Foreskin keratinocyte (primary cell): ENCODE measurements at places on chromosomes 12 and 14. TPM values are rescaled to one million over a fixed set of nuclear protein-coding genes. Genes with fewer than 3 reads are reported as not detected.

GRCh38 chr12:68098939-68099338 is 60.6 kb downstream of the IFNG start:
- no peak for DNase-seq

GRCh38 chr12:124369827-124370378 is 75.0 kb downstream of the RFLNA start:
- DNase-seq = no peak

DNA sequence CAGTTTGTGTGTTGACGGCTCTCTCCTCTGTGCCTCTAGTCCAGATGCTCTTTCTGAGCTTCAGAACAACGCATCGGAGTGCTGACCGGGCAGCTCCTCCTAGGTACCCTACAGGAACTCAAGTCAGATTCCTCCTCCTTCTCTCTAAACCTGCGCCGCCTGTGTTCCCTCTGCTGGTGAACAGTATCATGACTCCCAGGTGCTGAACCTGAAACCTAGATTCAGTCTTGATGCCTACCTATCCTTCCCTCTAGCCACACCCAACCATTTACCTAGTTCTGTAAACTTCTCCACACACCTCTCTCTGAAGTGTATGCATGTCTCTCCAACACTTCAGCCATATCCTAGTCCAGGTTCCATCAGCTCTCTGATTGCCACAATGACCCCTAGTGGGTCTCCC is 112.7 kb downstream of the EFCAB11 start:
- DNase-seq = no peak

DNA sequence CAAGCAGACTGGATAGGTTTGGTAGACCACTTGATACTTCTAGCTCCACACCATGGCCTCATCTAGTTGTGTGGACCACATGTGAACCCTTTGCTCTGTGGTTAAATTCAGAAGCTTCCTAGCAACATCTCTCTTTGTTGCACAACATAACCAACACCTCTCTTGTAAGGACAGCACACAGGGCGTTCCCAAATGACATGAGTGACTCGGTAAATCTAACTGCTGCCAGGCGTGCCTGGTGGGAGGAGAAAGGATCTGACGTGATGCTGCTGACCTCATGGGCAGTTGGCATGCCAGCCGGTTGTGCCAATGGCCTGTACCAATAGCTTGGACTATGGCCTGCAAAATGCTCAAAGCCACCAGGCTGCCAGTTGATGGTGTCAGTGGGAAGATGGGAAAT is 93.8 kb downstream of the CPSF2 start:
- no peak for DNase-seq

DNA sequence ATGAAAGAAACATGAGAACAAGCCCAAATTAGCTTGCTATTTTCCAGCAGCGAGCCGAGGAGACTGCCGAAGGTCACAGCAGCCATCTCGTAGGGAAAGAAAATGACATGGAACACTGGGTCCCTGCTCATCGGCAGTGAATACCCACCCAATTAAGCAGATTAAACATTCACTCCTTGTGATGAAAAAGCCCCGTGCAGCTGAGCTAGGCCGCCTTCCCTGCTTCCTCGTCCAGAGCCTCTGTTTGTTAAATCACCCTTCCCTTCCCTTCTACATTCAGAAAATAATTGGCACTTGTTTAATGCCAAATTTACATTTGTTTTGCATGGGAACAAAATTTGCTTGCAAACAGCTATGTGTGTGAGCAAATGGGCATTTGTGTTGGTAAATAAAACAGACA is 342.5 kb downstream of the RMST start:
- no peak for DNase-seq

DNA sequence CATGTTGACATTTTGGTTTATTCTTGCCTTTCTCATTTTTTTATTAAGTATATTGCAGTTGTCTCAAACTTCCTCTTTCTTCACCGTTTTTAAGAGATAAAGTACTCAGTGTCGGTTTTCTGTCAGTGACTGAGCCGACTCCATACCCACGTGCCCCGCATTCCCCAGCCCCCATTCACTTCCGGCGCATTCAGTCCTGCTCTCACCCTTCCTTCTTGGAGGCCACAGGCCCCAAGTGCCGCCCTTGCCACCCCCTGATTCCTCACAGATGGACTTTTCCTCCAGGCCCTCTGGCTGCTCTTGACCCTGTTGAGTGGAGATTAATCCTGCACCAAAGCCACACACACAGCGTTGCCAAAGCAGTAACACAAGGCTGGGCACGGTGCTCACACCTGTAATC is 19.1 kb upstream of the DNAH10 start:
- no peak for DNase-seq

Gene DNAAF2
- total RNA-seq = 9.9 and 10.3 TPM in 2 replicates

DNA sequence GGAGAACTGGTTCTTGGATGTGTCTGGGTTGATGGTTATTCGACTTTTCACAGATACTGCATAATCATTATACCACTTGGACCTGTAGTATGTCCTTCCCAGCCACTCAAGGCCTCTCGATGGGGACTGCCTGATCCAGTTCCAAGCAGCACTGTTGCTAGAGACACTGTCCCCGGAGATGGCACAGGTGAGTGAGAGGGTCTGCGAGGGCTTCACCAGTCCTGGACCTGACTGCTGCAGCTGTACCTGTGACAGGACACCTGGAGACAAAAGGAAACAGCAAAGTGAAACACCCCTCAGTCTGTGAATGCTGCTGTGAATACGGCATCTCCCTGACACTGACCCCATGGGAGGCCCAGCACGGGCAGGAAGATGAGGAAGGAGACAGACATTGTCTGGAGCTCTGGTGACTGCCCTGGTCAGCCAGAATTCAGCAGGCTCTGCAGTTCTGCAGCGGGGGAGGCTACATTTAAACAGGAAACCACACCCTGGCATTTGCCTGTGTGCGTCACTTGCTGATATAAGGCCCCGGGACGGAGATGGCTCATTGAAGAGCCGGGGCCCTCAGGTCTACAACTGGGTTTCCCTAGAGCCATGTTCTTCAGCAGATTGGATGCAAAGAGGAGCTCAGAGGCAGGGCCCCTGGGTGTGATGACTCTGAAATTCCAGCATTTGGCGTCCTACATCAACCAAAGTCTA is 413.6 kb downstream of the TMEM121 start:
- no peak for DNase-seq

Gene ASPG
- total RNA-seq = 0.11 and 0.14 TPM in 2 replicates

DNA sequence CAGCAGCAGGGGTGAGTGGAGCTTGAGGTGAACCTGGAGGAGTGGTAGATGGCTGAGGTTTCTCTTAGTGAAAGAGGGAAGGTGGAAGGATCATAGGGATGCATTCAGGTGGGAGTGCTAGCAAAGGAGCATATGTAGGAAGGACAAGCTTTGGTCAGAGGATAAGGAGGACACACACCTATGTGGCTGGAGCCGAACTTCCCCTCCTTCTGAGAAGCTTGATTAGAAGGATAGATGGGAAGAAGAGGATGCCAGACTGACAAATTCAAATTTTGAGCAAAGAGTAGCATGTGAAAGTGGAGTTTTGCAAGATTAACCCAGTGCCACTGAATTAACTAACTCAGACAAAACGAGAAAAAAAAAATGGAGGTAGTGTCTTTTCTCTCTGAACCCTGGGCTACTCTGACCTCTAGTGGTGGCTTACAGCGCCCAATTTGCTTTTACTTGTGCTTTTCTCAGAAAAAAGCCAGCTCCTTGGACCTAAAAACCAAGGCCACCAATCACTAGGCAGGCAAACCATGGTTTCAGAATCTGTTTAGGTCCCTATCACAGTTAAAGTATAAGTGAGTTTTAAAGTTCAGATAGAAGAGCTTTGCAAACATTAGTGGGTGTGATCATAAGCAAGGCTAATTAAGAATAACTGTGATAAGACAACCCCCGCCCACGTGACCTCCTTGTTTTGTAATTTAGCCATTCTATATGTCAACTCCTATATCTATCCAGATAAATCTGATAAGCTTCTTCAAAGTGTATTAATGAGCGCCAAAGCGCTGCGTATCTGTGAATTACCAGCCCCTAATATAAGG is 15.5 kb downstream of the EMP1 start:
- DNase-seq = peak; percentile 32

GRCh38 chr12:39327510-39327909 is 115.4 kb downstream of the KIF21A start:
- DNase-seq = no peak

Gene PLBD1
- 2.0 and 3.6 TPM in 2 replicates for total RNA-seq

GRCh38 chr12:130686511-130686991 is 29.5 kb downstream of the RIMBP2 start:
- no peak for DNase-seq

Gene KRT2
- not detected in 2 replicates for total RNA-seq

- no peak for DNase-seq
Observed at GRCh38 chr12:106974511-106974910, 12.4 kb downstream of the MTERF2 start.

Gene VWF
- total RNA-seq = not detected in 2 replicates

- DNase-seq = peak; percentile 15
Observed at GRCh38 chr14:104532191-104532555, 47.4 kb upstream of the C14orf180 start.

Gene TAS2R42
- not detected in 2 replicates for total RNA-seq

Gene ARG2
- 15.8 and 18.2 TPM in 2 replicates for total RNA-seq

DNA sequence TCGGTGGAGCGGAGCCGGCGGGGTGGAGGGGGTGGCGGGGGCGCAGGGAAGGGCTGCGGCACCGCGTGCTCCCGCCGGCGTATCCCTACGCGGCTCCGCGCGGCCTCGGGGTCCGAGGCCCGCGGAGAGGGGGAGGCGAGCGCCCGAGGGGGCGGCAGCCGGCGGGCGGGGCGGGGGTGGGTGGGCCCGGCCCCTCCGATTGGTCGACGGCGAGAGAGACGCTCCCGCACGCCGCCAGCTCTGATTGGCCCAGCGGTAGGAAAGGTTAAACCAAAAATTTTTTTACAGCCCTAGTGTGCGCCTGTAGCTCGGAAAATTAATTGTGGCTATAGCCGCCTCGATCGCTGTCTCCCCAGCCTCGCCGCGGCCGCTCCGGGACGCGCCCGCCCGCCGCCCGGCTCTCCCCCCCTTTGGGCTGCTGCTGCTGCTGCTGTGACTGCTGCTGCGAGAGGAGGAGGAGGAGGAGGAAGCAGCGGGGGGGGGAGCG is at the start of gene FOXG1:
Gene FOXG1 (plus strand): TSS at position 319 of the 487 bp plus-strand sequence. CDS start 493 bp downstream, outside the sequence.
- no peak for DNase-seq

GRCh38 chr12:91249518-91250272 is 67.1 kb upstream of the DCN start:
- DNase-seq = no peak

DNA sequence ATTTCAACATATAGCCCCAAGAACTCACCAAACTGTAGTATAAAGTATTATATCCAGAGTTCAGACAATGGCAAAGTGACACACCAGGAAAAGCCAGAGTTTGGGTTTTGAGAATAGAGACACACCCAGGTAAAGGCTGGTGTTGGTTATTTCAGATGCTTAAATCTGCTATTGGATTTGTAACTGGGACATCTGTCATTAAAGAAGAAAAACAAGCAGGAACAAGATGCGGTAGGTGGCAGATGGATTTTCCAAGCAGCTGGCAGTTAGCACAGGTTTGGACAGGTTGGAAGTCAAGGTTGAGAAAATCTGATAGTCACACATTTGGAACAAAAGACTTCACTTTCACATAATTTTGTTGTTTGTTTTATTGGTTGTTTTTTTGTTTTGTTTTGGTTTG is 14.4 kb upstream of the CDK17 start:
- DNase-seq = peak; percentile 73

- no peak for DNase-seq
Observed at GRCh38 chr14:104294983-104295680, 156.7 kb downstream of the KIF26A start.

Gene BDKRB2
- total RNA-seq = 16.7 and 20.7 TPM in 2 replicates

DNA sequence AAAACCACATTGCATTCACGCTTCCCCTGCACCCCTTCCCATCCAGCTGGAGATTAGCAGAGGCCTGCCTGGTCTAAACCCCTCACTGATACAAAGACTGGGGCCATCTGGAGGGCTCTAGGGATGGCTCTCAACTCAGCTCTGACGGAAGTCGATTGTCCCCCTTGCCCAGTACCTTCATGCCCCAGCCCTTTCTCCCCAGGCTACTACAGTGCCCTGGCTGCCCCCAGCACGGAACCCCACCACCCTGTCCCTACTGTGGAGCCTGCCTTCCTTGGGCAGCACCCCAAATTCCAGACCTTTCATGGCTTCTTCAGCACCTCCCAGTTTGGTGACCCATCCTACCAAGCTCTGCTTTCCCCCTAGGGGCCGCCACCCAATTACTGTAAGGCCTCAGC is 25.6 kb downstream of the ZFP36L1 start:
- no peak for DNase-seq

DNA sequence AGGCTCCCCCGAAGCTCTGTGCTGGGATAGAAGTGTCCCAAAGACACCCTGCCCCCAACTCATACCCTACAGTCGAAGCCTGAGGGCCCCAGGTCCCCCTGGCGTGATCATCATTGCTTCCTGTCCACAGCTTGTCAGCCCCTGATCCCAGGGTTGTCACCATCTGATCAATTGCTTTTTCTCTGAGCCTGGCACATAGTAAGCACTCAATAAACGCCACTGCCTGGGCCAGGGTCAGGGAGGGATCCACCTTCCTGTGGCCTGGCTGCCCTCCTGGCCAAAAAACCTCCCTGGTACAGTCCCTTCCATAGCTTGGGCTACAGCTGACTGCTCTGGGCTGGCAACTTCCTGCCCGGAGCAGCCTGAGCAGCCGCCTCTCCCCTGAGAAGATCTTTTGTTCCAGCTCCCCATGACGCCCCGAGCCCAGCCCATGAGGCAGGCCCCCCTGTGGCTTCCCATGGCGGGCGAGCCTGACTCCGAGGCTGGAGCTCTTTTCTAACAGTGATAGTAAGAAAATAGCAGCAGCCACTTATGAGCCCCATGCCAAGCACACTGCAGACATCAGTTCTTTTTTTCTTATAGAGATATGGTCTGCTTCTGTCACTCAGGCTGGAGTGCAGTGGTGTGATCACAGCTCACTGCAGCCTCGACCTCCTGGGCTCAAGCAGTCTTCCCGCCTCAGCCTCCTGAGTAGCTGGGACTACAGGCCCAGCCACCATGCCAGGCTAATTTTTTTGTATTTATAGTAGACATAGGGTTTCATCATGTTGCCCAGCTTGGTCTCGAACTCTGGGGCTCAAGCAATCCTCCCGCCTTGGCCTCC is 6.5 kb downstream of the SH2B3 start:
- no peak for DNase-seq

Gene FOXN4
- not detected in 2 replicates for total RNA-seq

Gene NPAS3
- total RNA-seq = not detected in 2 replicates

- DNase-seq = no peak
Observed at GRCh38 chr12:7304456-7304855, 584 bp downstream of the ACSM4 start.

DNA sequence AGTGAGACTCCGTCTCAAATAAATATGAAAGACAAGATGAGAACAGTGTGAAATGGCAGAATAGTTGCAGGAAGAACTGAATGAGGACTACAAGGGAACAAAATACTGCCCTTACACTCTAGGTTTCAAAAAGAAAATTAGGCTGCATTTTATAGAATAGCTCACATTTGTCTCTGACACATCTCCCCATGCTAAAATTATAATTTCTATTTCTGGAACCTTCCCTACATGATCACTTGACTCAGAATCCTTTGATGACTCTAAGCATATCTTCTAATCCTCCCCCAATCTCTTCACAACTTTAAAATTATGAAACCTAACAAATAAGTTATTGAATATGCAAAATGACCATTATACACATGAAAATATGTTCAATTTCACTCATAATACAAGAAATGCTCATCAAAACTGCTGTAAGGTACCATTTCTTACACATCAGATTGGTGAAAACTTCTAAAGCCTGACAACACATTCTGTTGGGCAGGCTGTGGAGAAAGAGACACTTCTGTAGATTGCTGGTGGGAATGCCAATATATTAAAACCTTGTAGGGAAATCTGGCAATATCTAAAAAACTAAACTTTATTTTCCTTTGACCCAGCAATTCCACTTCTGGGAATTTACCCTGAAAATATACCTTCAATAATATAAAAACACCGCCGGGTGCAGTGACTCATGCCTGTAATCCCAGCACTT is 4.3 kb upstream of the HIGD1C start:
- no peak for DNase-seq

GRCh38 chr12:128356547-128356946 is 89.6 kb downstream of the TMEM132C start:
- DNase-seq = no peak
